ELF-1 (cell line): ENCODE measurements at places on chromosomes 3 and 15.

DNA sequence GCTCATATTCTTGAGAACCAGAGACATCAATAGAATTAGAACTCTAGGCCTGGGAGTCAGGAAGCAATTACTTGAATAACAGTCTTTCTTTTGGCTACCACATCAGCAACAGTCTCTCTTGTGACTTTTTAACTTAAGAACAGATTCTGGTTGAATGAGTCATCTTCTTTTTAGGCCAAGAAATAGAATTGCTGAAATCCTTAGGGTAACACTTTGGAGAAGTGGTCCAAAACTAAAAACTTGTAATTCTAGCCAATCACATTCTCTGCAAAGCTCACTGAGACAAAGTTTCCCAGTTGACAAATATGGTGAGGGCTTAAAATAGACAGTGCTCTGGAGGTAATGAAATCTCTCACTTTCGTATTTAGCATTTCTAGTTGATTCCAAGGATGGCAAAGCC, 238.0 kb downstream of the SHOX2 start:
- no peak for DNase-seq

- no peak for DNase-seq
Observed at GRCh38 chr3:45273681-45274515, 47.8 kb upstream of the TMEM158 start.

DNA sequence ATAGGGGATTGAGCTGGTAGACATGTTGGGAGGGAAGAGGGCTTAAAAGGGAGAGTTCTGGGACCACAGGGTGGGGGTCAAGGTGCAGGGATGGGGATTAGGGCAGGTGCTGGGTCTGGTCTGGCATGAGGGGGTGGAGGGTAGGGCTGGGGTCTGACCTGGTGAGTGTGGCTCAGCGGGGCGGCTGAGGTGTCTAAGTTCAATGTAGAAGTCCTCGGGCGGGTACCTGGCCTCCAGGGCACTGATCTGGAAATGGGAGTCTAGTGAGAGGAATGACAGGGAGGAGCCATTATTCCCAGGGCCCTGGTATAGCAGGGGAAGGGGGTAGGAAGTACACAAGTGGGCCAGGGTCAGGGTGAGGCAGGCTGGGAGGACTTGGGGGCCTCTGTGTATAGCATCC, 39.6 kb downstream of the RAB11A start:
- no peak for DNase-seq

- DNase-seq, result peak; percentile 96
Observed at GRCh38 chr3:49199239-49199899, 28.0 kb downstream of the KLHDC8B start.

- no peak for DNase-seq
Observed at GRCh38 chr3:18264361-18264760, 160.8 kb downstream of the SATB1 start.

DNA sequence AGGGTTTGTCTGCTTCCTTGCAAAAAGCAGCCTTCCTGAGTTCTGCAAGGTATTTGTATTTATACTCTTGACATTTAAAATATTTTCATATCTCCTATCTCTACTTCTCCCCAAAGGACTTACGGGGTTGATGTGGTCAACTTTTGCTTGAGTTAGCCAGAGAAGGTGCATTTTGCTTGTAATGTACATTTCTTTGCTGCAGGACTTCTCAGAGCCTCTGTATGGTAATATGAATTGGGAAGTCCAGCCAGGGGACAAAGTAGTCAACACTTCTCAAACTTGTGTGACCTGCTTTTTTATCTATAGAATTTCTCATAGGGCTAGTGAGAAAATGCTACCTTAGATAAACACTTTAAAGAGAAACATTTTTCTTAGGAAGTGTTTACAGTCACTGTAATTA, 148.2 kb upstream of the LRIG1 start:
- DNase-seq, result no peak

DNA sequence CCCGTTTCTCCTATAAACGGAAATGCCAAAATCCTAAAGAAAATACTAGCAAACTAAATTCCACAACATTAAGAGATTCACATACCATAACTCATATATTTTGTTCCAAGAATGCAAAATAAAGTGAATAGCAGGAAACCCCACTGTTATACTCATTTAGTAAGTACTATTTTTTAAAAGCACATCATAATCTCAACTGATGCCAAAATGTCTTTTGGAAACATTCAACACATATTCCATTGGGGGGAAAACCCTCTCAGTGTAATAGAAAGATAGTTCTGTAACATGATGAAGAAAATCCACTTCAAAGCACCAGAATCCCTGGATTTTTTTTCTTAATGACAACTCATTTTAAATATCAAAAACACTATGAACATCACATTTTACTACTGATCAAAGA, 93.0 kb upstream of the EIF1B start:
- DNase-seq, result no peak

DNA sequence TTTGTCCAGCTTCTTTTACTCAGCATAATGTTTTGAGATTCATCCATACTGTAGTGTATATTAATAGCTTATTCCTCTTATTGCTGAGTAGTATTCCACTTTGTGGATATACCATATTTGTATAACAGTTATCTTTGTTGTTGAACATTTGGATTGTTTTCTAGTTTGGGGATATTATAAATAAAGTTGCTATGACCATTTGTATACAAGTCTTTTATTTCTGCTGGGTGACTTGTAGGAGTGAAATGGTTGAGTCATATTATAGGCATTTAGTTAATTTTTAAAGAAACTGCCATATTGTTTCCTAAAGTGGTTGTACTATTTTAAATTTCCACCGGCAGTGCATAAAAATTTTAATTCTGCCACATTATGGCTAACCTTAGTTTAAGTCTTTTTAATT, 53.4 kb downstream of the RPL39L start:
- no peak for DNase-seq

DNA sequence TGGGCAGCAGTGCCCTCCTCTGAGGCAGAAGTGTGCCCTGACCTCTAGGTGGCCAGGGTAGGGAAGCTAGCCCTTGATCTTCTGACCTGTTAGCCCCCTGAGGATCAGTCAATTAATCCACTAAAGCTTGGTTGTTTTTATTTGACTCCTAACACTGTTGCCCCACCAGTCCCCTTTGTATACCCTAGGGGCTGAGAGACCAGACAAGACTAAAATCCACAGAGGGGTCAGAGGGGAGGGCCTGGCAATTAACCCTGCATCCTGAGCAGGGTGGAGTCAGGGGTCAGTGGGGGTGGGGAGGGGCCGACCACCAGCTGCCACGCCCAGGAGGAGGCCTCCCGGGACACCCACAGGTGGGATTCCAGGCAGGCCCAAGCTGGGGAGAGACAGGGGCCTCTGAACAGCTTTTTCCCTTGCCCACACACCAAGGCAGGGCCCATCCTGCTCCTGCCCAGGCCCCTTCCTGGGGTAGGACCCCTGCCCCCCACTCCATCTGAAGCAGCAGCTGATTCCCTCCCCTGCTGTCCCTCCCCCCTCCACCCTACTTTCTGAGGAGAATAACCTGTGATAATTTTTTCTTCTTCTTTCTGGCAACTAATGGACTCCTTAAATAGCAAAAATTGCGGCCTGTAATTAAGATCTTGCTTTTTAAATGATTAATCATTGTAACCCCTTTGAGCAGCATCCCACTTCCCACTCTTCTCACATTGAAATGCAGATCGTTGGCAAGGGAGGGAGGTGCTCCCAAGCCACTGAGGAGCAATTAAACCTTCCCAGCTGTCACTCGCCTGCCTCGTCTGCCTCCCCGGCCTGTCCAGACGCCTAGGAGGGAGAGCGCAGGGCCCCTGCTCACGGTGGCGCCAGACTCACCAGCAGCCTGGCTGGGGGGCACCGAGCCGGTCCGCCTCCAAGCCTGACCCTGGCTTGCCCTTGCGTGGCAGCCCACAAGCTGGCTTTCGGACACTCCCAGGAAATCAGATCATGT, 51.9 kb downstream of the RHCG start:
- peak; percentile 76 for DNase-seq

DNA sequence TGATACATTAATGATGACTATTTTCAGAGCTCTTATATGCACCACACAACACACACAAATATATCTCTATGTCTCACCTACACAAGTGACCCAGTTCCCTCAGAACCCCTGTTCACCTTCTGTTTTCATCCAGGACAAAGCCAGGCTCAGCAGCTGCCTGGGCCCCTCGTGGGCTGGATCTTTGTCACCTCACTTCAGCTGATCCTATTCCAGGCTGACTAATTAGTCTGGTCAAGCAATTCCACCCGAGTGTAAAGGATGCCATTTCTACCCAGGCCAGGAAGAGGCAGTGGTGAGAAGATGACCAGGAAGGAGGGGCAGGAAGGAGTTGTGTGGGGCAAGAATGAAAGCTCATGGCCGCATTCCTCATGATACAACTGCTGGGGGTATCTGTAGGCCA, 62.3 kb downstream of the DHX30 start:
- DNase-seq, result no peak

- DNase-seq, result no peak
Observed at GRCh38 chr3:87997298-87997697, 61.5 kb downstream of the CGGBP1 start.

DNA sequence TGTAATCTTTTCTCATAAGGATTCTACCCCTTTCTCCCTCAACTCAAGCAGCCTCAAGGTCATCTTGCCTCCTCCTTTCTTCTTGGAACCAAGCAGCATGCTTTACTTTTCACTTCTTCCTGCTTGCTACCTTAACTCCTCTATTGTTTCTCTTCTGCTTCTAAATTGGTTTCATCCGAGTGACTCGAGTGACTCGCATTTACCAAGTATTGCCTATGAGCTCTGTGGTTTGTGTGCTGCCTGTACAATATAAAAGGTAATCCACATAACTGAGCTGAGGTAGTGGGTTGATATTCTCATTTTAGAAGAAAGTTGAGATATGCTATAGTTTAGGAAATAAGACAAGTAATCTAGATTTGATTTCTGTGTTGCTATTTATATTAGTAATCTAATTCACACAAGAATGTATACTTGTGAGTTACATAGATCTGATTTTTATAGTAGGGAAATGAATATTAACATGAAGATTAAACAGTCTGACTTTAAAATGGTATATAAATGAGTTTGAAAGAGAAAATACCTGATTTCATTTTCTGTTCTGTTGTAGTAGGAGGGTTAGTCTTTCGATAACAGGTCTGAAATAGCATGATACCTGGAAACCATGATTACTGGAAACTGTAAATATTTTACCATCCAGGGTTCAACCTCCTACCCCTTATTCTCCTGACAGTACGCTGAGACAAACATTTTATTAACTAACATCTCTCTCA, 5.5 kb downstream of the HHLA2 start:
- DNase-seq, result no peak
